ENCODE measurements at places on chromosomes 4 and X.

- no peak for DNase-seq
Measured at GRCh38 chr4:76809594-76810305, 88.2 kb downstream of the SOWAHB start.

GRCh38 chr4:52172166-52172565, 121.1 kb downstream of the SPATA18 start:
- no peak for DNase-seq

DNA sequence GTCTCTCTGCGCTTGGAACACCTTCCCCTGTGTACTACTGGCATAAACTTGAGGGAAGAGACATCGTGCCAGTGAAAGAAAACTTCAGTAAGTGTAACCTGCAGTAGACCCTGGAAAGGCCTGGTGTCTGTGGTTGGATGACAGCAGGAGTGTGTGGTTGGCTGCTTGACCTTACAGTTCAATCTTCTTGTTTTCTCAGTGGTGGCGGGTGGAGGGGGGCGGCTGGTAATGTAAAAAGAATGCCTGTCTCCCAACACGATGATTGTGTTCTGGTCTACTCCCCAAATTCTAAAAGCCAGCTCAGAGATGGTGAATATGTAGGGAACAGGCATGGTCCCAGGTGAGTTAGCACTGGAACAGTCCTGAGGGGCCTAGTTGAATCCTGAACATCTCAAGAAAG, 18.6 kb downstream of the PSMD10 start:
- DNase-seq = no peak

DNA sequence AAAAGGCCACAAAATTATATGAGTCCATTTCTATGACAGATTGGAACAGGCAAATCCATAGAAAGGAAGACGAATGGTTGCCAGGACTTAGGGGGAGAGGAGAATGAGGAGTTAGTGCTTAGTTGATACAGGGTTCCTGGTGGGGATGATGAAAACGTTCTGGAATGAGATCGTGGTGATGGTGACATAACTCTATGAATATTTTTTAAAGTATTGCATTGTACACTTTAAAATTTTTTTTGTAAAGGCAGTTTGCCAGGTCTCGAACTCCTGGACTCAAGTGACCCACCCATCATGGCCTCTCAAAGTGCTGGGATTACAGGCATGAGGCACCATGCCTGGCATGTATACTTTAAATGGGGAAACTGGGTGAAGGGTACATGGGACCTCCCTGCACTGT, 9.9 kb upstream of the CCNQ start:
- DNase-seq = no peak

DNA sequence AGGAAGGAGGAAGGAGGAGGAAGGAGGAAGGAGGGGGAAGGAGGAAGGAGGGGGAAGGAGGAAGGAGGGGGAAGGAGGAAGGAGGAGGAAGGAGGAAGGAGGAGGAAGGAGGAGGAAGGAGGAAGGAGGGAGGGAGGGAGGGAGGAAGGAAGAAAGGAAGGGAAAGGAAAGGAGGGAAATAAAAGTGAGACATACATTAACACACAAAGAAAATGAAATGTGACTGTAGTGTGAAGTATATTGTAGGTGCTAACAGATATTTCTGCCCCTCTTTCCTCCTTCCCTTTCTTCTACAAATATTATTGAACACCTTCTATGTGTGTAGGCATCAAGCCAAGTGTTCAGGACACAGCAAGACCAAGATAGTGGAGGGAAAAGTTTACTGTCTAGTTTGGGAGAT, 26.4 kb upstream of the PROM1 start:
- no peak for DNase-seq

DNA sequence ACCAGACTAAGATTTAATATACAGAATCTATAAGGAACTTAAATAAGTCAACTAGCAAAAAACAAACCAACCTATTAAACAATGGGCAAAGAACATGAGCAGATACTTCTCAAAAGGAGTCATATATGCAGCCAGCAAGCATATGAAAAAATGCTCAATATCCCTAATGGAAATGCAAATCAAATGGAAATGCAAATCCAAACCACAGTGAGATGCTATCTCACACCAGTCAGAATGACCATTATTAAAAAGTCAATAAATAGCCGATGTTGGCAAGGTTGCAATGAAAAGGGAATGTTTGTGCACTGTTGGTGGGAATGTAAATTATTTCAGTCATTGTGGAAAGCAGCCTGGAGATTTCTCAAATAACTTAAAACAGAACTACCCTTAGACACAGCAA, 97.0 kb upstream of the SLC6A14 start:
- no peak for DNase-seq

DNA sequence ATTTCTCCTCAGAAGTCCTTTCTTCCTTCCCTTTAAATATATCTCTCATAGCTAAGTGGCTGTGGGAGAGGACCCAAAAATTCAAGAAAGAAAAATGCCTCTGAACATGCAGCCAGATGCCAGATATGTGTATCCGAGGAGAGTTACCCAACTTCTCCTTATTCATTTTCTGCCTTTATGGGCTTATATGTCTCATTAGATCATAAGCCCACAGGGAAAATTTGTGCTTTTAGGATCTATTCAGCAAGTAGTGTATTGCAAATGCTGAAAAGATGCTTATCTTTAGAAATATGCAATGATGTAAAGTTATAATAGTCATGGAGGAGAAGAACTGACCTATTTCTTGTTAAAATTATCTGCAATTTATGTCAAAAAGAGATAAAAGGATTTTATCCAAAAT, 371.8 kb upstream of the NOCT start:
- DNase-seq = no peak

DNA sequence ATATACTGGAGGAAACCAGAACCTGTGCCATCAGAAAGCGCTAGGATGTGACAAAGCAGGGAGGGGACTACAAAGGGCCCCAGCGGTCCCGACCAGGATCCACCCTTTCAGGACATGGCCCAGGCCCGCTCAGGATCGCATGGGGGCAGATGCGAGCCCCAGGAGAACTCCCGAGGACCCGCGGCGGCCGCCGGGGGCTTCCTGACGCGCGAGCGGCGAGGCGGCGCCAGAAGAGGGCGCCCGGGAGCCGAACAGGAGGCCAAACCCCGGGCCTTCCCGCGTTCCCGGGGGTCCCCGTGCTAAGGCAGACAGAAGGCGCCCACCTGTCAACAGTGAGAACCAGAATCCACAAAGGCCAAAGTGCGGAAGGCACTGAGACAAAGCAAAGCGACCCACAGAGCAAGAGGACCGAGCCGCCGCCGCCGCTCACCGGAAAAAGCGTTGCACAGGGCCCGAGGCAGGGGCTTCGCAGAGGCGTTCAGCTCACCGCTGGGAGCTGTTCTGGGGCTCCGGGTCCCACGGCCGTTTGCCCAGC, 7.3 kb upstream of the OPN1LW start:
- DNase-seq = peak; percentile 61

DNA sequence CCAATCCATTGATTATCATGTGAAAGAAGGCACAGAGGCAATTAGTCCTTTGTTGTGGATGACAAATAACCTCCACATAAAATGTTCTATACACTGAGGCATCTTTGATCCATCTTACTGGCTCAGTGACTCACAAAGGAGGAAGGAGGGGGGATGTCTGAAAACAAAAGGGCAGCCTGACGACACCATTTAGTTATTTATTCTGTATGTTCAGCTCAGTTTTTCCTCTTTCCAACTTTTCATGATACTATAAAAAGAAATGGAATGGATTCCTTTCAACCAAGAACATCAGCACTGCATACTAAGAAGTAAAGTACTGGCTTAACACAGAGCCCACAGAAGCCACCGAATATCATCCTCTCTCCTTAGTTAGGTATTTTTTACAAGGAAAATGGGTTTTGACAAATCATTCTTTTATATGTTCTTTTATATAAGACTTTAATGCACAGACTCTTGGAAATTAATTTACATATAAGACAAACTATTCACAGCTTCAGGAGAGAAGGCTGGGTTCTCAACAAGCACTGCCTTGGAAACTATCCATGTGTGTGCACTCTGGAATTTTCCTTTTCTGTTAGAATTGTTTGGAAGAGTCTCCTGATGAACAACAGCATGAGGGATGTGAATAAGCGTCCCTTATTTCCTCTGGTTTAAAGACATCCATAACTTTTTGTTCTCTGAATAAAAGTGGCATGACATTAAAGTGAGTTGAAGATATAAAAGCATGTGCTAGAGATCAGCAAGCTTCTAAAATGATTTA, 135.6 kb downstream of the TSPAN5 start:
- no peak for DNase-seq

GRCh38 chr4:143438710-143439109, 74.8 kb upstream of the SMARCA5 start:
- no peak for DNase-seq

DNA sequence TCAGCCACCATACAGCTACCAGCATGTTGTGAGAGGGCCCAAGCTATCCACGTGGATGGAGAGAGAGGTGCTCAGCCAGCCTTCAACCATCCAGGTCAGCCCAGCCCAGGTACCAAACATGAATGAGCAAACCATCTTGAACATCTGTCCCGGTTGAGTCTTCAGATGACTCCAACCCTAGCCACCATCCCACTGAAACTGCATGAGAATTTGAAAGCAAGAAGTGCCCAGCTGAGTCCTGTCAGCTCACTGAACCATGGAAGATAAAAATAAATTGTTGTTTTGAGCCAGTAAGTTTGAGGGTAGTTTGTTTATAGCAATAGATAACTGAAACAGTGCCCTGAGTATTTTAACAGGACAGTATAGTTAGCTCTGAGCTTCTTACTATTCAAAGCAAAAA, 7.3 kb upstream of the SEL1L3 start:
- no peak for DNase-seq

DNA sequence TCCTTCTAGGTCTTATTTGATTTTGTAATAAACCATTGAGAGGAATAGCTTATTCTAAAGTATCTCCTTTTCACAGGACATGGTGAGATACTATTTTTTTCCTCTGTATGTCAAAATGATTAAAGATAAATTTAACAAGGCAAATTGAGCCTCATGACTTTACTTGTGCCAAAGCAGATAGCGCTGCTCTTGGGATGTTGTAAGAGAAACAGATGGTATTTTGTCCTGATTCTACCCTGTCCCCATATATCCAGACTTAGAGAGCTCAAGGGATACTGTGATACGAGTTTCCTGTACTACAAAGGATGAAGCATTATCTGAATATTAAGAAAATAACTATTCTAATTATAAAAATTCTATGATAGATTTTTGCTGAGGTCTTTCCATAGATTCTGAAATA, 34.0 kb downstream of the EMCN start:
- DNase-seq = no peak

- no peak for DNase-seq
Measured at GRCh38 chrX:30880058-30880457, 9.0 kb downstream of the TAB3 start.

- DNase-seq = no peak
Measured at GRCh38 chrX:153869473-153870287, 16.3 kb downstream of the L1CAM start.

- DNase-seq = no peak
Measured at GRCh38 chr4:14897217-14897616, 105.1 kb upstream of the CPEB2 start.

DNA sequence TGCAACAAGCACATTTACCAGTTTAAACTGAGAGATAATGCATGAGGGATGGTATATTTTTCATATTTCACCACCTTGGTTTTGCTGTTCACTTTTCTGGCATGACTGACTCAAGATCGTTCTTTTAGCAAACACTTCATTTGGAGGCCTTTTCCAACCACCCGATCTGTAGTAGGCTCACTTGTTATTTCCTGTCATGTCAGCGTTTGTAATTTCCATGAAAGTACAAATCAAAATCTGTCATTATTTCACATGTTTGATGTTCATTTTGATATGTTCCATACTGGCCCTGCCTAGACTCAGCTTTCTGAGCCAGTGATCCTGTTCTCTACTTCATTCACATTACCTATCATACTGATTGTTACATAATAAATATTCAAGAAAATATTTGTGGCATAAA, 1888.3 kb upstream of the PCDH7 start:
- no peak for DNase-seq

DNA sequence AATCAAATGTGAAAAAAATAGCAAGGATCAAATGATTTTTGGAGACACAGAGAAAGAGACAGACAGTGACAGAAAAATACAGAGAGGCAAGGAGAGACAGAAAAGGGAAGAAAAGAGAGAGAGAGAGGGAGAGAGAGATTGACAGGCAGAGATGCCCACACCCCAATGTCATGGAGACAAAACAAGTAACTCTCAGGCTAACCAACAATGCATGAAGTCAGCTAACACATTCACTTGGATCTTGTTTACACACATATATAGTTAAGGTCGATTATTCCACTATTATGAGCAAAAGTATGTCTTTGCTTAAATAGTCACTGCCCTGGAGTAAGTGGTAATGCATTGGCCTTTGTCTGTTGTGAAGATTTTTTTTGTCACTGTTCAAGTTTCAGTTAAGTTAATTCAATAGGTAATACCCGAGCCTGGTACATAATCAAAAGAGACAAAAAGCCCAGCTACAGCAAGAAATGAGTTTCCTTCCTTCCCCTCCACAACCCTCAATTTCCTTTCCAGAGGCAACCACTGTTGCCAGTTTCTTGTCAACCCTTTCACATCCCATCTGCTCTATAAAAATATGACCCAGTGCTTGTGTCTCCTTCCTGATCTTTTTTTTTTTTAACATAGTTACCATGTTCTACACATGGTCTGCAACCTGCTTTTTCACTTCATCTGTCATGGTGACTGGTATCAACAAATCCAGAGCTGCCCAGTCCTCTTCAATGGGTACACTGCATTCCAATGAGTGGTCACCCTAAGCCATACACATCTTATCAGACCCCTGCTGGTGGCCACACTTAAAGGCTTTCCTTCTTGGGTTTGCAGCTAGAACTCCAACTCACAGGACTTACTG, 52.1 kb downstream of the PROM1 start:
- no peak for DNase-seq

- no peak for DNase-seq
Measured at GRCh38 chr4:119314356-119314755, 7.6 kb downstream of the FABP2 start.

DNA sequence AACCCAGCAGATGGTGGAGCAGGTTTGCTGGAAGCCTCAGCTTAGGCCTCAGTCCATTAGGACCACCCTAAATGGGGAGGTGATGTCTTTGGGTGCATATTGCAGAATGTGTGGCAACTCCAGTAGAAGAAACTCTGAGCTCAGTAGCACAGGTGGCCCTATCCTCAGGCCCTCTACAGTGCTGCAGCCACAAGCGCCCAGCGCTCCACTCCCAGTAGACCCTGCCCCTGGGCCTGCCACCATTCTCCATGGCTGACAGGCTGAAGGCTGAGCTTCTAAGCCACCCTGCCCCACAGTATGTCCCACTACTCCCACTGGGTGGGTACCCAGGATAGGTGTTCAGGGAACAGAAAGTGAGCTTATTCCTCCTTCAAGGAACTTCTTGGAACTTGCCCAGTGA, 162.8 kb upstream of the MAMLD1 start:
- no peak for DNase-seq

- DNase-seq = no peak
Measured at GRCh38 chrX:38069273-38069672, 62.9 kb downstream of the SYTL5 start.

GRCh38 chrX:106035064-106035463, 3.5 kb downstream of the SERPINA7 start:
- no peak for DNase-seq

- DNase-seq = no peak
Measured at GRCh38 chr4:54586320-54586955, 71.3 kb upstream of the KIT start.

GRCh38 chr4:704971-705277, 708 bp upstream of the PCGF3 start:
- DNase-seq = no peak

GRCh38 chr4:47222276-47222675, 190.9 kb downstream of the GABRB1 start:
- DNase-seq = no peak

Data from stimulated activated CD4-positive, alpha-beta T cell treated with anti-CD3 and anti-CD28 coated beads, Interleukin-2, amount 100 ng/mL, for 48 hours (primary cell).